Right hindlimb (tissue), 1 donor: ENCODE measurements at places on chromosomes 11 and 22.

DNA sequence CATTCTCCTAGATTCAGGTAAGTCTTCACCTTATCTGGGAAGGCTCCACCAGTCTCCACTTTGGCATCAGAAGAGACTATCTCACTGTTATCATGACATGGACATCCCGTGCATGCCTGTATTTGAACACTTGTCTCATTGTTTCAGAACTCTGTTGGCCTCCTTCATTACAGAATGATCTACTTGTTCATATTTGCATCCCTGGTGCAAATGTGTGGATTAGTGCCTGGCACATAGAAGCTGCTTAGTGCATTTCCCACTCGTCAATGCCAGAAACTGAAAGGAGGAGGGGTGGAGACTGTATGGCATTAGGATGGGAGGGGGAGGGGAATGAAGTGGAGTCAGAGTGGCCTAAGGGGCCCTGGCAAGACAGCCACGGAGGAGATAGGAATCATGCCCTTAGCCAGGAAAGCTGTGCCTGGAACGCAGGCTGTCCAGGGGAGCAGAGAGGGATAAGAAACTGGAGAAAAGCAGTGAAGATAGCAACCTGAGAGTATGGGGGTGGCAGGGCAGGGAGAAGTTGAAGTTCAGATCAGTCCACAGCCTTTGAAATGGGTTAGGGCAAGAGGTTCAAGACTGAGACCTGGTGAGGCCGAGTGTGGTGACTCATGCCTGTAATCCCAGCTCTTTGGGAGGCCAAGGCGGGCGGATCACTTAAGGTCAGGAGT, 53.8 kb upstream of the CAPRIN1 start:
- DNase-seq: no peak

DNA sequence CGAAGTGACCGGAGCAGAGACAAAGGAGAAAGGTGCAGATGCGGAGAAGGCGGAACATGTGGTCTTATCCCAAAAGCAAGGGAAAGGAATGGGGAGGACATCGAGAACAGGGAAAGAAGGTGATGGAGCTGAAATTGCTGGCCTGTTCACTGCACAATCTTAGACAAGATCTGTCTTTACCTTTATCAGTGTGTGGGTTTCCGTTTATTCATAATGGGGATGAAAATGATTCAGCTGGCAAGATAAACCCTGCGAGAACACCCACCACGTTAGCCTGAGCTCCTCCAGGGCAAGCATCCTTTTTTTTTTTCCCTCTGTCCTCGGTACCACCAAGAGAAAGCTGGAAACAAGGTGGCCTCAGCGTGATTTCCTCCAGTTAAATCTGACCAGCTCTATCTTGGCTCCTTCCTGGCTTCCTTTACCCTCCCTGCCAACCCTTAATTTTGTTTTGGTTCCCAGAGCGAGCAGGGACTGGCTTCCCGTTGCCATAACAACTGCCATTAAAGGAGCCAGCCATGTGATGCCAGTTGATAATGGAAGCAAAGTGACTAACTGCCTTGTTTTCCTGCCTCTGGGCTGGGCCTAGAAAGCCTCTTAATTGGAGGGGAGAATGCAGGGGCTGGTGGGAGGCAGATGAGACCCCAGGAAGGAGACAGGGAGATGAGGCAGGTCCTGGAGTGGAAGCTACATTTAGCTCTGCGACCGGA, 4.2 kb downstream of the SGSM1 start:
- no peak for DNase-seq

DNA sequence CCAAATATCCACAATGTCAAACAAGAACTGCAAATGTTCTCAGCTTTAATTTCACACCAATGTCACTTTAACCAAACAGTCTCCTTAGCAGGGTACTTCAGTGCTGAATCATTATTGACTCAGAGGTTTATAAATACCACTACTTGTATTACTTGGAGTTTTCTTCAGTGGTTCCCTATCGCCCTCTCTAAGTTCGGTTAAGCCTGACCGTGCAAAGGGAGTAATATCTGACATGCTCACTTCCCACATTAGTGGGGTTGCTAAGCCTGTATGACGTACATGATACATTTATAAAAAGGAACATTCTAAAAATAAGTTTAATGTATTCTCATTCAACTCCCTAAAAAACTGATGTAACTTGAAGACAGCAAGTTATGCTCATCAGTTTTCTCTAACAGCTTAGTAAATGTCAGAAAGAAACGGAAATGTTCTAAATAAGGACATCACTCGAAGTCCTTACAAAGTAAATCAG, 93.1 kb upstream of the ZC3H12C start:
- DNase-seq: no peak

DNA sequence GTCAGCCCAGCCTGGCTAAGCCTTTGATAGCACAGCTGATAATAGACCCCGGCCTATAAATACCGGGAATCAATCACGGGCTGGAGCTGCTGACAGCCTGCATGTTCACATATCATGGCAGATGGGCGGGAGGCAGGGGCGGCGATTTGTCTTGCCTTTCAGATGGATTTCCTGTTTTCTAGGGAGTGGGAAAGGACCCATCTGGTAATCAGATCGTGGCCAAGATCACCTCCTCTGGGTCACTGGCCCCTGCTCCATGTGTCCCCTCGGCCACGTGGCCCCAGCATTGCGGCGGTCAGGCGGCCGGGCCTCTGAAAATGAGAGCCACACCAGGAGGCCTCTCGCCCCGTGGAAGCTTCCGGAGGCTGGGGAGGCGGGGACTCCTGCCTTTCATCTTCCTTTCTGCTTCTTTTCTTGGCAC, 36.6 kb downstream of the SMIM38 start:
- DNase-seq: no peak

- peak; percentile 6 for DNase-seq
These were observed 6.9 kb upstream of the TBC1D22A start for GRCh38 chr22:46755525-46755924.

GRCh38 chr22:17152971-17153370, 6.1 kb downstream of the HDHD5 start:
- DNase-seq: no peak

DNA sequence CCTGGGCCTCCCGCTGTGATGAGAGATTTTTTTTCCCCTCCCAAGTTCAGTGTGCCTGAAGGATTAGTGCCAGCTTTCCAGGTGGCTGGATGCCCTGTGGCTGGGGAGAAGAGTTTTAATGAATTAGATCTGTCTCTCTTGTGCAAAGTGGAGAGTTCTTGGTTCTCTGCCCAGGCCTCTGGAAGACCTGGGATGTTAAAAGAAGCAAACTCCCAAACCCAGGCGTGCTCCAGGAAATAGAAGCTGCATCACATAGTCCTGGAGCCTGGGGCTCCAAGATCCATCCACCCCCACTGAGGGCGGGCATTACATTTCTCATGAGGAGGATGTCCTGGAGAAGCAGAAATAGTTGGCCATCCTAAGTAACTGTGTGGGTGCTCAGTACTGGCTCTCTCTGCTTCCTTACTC, 30.6 kb downstream of the SDHAF2 start:
- DNase-seq: peak; percentile 81

DNA sequence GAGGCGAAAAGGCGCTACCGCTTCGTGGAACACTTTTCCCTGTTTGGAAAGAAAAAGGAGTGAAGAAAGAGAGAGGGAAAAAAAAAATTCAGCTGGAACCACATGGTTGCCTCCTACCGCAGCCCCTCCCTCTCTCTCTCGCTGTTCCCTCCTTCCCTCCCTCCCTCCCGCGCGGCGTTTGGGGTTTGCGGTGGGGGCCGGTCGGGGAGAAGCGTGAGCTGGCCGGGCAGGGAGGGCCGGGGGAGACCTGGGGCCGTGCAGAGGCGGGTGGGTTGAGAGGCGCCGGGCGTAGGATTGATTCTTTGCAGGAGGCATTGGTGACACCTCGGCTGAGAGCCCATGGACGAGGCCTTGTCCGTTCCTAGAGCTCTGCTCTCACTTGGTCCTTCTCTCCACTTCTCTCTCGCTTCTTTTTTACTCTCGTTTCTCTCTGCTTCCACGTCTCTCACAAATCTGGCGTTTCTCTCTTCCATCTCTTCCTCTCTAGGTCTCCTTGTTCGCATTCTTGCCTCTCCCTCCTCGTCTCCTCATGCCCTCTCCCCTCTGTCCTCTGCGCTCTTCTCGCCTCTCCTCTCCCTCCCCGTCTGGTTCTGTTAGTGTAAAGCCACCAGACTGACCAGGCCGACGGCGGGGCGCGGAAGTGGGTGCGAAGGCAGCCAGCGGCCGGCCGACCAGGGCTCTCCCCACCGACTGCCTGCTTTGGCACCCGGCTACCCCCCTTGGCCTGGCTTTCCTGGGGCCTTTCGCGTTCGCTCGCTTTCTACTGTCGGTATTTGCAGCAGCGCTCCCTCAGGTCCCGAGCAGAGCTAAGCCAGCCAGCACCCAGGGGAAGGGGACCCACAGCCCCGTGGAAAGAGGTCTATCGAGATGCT, at the start of gene CLMP:
Gene CLMP (minus strand): TSS at position 61 of the 872 bp plus-strand sequence. CDS start 308 bp downstream, outside the sequence.
- DNase-seq: peak; percentile 92

GRCh38 chr11:67303132-67303834, at the start of gene SSH3:
TSS of gene SSH3 (plus strand) at chr11:67303530. CDS start at chr11:67303626, 96 bp downstream.
- DNase-seq: peak; percentile 66

- DNase-seq: no peak
These were observed 78.4 kb upstream of the DBX1 start for GRCh38 chr11:20238712-20239111.

DNA sequence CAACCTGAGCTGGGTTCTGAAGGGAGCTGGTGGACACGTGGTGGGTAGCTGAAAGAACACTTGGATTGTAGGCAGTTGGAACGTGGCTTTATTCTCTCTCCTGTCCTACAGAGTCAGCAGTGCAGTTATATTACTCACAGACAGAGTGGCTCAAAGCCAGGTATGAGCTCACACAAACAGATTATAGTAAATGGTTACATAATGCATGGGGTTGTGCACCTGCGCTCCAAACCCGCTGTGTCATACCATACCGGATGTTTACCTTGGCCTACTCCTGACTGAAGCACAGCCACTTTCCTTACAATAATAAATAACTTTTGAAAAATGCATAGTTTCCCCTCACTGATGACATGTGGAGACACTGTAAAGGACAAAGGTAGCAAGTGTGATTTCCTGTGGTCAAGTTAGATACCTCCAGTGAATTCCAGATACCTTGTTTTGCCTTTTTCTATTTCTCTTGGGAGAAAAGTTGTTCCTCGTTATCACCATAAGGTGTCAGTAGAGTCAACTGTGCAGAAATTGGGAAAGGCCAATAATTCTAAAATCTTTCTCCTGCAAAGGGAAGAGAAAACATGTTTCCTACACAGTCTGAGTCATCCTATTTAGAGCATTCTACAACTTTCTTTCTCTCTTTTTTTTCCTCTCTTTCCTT, 13.5 kb downstream of the MS4A6A start:
- peak; percentile 31 for DNase-seq

- no peak for DNase-seq
These were observed 8.9 kb downstream of the OLFML1 start for GRCh38 chr11:7494086-7494745.

- DNase-seq: no peak
These were observed 102.1 kb downstream of the SLC1A2 start for GRCh38 chr11:35317253-35317652.

DNA sequence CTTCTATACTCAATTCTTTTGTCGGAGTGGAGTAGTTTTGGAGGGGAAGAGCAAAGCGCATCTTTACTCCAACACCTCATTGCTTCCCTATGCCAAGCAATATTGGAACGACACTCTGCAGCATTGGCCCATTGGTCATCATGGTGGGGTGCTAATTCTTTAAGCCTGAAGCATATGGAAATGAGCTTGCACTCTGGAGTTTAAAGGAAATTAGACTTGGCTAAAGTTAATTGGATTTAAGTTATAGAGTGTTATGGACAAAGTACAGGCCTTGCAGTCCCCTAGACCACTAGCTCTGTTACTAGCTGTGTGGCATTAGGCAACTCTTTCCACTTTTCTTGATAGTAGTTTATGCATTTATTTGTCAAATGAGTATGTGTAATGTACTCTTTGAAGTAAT, 568.3 kb upstream of the TENM4 start:
- DNase-seq: no peak

GRCh38 chr22:30574095-30574981, at the start of gene GAL3ST1:
TSS of gene GAL3ST1 (minus strand) at chr22:30574665. CDS start at chr22:30557392, 17,273 bp downstream.
- peak; percentile 62 for DNase-seq
